ENCODE measurements at places on chromosomes 5 and 9.

GRCh38 chr5:181173420-181174342, 26.3 kb downstream of the OR2V2 start:
- DNase-seq = no peak

GRCh38 chr5:167867281-167867680, 424.2 kb upstream of the WWC1 start:
- no peak for DNase-seq

GRCh38 chr5:178131446-178131996, 707 bp downstream of the RMND5B start:
- no peak for DNase-seq

GRCh38 chr9:96486386-96487028, 36.5 kb downstream of the HABP4 start:
- DNase-seq = no peak

GRCh38 chr5:6466975-6467567, 18.4 kb downstream of the UBE2QL1 start:
- DNase-seq = no peak

DNA sequence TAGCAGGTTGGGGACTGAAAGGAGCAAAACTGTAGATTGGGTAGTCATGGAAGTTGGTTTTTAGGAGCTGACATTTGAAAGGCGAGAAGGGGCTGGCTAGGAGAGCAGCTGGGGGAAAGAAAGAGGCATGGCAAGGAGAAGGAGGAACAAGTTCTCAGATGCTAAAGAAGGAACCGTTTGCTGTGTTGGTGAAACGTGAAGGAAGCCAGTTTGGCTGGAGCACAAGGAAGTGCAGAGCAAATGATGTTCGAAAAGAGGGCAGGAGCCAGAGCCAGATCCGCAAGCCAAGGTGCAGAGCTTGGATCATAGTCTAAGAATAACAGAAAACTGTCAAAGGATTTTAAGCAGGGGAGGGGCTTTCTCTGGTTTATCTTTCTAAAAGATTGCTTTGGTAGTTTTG, 276.6 kb downstream of the ASTN2 start:
- DNase-seq = no peak

DNA sequence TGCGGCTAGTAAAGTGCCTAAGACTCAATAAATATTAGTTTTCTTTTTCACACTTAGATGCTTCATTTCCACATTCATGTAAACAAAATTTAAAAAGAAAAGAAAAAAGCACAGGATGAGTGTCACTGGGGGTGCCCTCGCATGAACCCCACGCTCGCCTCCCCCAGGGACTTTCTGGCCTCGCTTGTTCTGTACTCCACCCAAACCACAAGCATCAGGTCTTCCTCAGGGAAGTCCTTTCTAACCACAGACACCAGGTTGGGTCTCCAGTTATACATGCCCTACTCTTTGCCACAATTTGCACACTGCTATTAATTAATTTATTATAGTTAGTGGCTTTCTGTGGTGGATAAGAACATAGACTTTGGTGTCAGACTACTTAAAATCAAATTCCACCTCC, 92.4 kb downstream of the RORB start:
- DNase-seq = no peak

DNA sequence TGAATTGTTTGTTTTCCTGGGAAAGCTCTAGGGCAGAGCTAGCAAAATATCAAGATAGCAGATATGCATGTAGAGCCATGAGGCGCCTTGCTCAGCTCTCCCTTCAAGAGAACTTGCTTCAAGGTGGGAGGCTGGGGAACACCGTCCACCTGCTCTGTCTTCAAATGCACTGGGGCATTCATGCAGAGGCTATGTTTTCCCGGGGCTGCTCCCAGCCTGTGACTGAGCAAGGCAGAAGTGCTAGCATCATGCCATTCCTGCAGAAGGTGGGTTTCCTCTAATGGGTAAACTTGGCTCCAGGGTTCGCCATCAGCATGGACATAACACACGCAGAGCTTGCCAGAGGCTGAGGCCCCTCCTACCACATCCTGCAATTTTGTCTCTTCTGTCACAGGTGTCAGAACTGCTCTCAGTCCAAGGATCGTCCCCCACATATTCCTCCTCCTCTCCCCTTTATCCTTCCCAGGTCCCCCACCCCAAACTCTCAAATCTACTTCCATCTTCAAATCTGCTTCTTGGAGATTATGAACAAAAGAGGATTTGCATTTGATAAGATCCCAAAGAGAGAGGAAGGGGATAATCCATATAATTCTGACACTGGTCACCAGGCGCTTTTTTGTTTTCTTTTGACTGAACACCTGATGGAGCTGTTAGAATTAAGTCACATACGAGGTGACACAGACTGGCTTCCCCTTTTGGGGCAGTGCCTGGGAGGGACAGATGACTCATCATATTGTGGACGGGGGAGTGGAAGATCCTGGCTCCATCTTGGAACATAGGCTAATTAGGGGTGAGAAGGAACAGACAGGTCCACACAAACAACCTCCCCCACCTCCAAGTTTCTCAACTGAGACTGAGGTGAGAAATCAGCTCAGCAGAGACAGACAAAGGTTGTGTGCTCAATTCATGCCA, 85.0 kb upstream of the TAF11L2 start:
- DNase-seq = no peak

- DNase-seq = no peak
Measured at GRCh38 chr5:627840-628239, 15.7 kb downstream of the CEP72 start.

DNA sequence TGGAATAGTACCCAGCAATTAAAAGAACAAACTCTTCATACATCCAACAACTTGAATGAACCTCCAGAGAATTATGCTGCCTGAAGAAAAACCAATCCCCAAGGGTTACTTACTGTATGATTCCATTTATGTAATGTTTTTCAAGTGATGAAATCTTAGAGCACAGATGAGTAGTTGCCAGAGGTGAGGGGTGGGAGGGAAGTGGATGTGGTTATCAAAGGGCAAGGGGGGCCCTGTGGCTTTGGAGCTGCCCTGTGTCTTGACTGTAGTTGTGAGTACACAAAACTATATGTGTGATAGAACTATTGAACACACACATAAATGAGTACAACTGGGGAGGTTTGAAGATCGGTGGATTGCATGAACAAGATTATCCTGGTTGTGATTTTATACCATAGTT, 115.8 kb upstream of the SLC25A48 start:
- DNase-seq = no peak

DNA sequence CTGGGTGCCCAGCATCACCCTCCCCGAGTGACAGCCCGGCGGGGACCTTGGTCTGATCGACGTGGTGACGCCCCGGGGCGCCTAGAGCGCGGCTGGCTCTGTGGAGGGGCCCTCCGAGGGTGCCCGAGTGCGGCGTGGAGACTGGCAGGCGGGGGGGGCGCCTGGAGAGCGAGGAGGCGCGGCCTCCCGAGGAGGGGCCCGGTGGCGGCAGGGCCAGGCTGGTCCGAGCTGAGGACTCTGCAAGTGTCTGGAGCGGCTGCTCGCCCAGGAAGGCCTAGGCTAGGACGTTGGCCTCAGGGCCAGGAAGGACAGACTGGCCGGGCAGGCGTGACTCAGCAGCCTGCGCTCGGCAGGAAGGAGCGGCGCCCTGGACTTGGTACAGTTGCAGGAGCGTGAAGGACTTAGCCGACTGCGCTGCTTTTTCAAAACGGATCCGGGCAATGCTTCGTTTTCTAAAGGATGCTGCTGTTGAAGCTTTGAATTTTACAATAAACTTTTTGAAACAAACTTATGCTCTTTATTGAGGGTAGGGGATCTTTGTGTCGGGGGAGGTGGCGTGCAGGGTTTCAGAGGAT, 1.3 kb downstream of the GADD45G start:
- no peak for DNase-seq

GRCh38 chr9:27659001-27659400, 85.7 kb upstream of the C9orf72 start:
- no peak for DNase-seq

GRCh38 chr9:5708414-5708813, 79.5 kb downstream of the RIC1 start:
- no peak for DNase-seq

Measured in stimulated activated CD8-positive, alpha-beta memory T cell treated with anti-CD3 and anti-CD28 coated beads, Interleukin-15, amount 100 ng/mL, for 1 hour (primary cell).